ENCODE measurements at places on chromosomes 12 and 14.
A peak's percentile ranks its signal among the peaks of the same experiment; 100 is the strongest.

GRCh38 chr14:100648474-100649172, 61.4 kb upstream of the BEGAIN start:
- no peak for DNase-seq

DNA sequence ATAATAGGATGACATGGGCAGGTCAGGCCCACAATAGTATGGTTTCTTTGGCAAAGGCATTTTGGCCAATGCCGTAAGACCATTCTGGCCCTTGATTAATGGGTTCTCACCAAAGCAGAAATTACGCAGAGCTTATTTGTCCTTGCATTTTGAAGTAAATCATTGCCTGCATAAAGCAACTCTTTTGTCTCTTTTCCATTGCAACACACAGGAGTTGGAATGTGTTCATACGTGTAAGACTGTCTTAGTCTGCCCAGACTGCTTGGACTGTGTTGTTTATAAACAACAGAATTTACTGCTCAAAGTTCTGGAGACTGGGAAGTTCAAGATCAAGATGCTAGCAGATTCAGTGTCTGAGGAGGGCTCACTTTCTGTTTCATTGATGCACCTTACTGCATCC, 102.8 kb upstream of the NPAS3 start:
- DNase-seq = no peak

DNA sequence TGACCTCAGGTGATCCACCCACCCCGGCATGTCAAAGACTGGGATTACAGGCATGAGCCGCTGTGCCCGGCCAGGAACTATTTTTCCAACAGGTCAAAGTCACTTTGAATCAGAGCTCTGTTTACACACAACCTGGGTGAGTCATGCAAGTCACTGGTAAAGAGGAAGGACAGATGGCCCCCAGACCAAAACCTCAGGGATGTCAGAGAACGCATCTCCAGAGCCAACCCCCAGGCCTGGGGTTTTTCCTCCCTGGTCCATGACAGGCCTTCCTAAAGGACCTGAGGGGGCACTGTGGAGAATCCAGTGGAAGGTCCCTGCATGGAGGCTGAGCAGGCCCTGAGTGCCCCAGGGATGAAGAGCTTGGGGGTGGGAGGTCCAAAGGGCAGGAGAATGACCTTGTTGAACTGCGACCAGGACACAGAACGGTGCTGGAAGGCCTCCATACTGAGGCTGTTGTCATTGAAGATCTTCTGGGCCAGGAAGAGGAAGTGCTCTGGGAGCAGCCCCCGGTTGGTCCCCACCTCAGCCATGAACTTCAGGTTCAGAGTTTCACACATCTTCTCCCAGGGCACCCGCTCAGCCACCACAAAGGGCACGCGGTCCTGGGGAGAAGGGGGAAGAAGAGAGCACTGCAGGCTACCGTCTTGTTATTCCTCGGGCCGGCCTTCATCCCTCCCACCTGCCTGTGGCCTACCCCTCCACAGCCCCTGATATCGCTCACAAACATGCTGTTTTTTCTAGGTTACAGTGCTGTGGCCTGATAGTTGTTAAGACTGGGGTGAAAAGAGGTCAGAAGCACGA, 9.1 kb downstream of the STAT6 start:
- DNase-seq = peak; percentile 17

- DNase-seq = no peak
Measured at GRCh38 chr12:101969-102878, 35.7 kb downstream of the IQSEC3 start.
